ENCODE measurements at places on chromosomes 7 and 10.

DNA sequence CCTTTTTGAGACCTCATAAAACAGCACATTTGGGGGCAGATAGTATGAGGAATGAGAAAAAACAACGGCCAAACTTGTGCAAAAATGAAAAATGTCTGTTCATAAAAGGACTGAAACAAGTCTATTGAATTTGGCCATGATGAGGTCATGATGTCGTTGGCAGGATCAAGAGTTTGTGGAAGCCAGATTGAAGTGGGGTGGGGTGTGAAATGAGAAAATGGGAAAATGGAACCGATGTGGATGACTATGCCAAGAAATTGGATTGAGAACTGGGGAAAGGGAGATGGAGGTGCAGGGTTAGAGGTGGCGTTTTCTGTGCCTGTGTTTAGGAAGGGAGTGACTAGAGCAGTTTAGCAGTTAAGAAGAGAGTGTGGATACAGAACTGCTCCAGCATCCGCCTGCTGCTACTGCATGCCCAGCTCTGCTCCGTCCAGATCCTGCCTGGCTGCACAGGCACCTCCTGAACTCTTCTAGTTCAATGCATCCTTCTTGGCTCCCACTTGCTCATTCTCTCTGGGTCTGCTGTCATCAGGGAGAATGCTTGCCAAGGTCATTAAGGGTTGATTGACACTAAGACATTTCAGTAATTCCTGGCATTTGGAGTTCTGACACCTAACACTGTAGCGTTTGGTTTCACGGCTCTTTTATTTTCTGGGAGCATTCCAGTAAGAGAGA is 111.9 kb downstream of the GALNT17 start:
- DNase-seq, result no peak

- DNase-seq, result no peak
Observed at GRCh38 chr10:80206277-80206655, 929 bp upstream of the ANXA11 start.

- no peak for DNase-seq
Observed at GRCh38 chr7:73442222-73442902, 8.8 kb downstream of the FZD9 start.

DNA sequence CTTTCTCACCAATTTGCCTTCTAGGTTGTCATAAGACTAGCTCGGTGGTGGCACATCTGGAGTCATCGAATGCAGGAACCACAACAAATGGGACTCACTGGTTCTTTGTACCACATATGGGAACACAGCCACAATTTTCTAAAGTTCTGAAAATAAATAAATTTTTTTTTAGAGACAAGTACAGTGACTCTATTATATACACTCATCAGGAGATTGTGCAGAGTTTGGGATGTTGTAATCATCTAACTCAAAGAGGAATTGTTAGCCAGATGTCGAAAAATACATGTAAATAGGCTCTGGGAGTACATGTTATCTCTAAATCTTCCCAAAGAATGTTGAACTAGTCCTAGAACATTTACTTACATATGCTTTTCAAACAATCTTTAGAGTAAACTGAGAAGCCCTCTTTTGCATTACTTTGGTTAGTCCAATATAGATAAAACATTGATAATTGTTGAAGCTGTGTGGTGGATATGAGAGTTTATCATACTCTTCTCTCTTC is 19.6 kb upstream of the SEPTIN7 start:
- DNase-seq, result peak; percentile 88

GRCh38 chr7:139441961-139442360 is 41.5 kb downstream of the KLRG2 start:
- DNase-seq, result no peak

GRCh38 chr7:1735262-1735661 is 65.2 kb downstream of the ELFN1 start:
- no peak for DNase-seq
